NCI-H187 (cell line): ENCODE measurements at places on chromosomes 5 and 9.

DNA sequence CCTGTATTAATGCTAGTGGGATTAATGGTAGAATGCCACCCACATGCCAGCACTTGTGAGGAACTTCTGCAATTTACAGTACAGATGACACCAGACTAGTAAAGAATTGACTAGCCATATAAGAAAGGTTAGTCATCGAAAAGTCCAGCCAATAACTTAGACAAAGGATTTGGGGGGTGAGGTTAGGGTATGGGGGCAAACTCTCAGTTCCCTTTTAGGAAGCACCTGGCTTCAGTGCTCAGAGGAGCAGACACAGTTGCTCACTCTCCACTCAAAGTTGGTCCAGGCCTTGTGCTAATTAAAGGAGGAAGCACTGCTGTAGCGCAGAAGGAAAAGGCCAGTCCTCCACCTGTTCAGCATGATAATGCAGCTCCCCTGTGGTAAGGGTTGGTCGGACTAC lies 25.2 kb downstream of the TGFBR1 start:
- no peak for DNase-seq

DNA sequence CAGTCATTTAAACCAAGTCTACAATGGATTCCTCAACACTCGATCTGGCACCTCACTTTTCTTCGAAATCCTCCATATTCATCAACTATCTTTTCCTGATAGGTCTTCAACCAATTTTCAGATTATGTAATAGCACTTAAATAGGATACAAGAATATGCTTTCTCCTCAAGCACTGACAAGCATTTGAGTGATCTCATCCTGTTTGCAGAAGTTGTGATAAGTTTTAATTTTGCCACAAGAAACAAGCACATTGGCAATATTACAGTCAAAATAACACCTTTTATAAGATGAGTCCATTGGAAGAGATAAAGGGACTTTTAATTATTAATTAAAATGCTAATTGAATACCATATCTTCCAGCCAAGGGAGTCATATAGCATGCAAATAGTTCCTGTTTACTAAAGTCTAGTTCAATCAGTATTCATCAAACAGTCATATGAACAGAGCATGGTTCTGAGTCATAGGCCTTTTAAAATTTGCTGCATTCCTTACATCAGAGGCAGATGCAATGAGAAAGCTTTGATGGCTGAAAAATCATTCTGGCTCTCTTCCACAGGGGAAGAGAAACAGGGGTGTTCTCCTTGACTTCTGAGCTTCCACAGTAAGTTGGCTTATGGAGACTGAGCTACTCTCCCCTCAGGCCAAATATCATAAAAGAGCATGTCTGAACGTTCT lies 32.7 kb upstream of the ZCCHC9 start:
- no peak for DNase-seq

DNA sequence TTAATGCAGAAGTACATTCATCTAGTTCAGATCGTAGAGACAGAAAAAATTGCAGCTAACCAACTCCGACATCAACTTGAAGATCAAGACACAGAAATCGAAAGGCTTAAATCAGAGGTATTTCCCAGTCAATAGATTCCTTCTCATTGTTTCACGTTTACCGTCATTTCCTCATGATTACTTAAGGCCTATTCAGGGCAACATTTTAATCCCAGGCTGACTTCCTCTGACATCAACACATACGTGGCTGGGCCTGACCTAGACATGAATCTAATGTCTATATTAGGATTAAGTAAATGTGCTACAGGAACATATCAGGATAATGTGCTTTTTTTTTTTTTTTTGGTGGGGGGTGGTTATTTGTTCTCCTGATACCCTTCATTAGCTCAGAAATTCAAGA lies 107.9 kb downstream of the RASGRF2 start:
- DNase-seq: no peak

- DNase-seq: no peak
Measured at GRCh38 chr5:1030801-1031271, 22.2 kb downstream of the NKD2 start.

DNA sequence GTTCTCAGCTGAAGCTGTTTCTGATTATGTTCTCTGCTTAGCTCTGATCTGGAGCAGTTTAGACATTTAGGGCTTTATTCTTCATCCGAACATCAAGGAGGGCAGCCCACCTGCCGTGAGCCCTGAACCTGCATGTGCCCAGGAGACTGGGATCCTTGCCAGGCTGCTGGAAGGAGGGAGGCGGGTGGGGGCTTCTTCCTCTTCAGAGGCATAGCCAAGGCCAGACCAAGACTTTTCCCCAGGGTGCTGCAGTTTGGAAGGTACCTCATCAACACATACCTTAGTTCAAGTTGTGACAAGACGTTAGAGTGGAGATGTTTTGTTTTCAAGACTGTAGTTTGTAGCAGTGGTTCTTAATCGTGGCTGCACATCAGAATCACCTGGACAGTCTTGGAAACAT lies 64.9 kb downstream of the RALGPS1 start:
- no peak for DNase-seq

- no peak for DNase-seq
Measured at GRCh38 chr9:135487281-135488012, 7.9 kb downstream of the PPP1R26 start.
